ENCODE measurements at places on chromosomes 1 and 21.

DNA sequence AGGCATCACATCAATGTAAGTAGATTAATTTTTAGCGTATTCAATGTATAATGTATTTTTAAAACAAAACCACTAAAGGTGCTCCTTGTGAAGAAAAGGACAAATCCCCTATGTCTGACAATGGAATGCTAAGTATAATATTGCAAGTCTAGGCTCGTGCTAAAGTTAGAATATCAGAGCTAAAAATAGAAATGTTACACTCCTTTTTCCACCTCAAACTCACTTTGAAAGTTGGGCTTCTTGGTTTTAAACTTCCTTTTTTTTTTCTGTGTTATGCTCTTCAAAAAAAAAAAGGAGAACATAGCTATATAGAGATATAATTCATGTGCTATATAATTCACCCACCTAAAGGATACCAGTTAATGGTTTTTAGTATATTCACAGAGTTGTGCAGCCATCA lies 3.6 kb upstream of the SERBP1 start:
- no peak for DNase-seq

- no peak for DNase-seq
Measured at GRCh38 chr21:35394634-35395369, 345.7 kb upstream of the RUNX1 start.

DNA sequence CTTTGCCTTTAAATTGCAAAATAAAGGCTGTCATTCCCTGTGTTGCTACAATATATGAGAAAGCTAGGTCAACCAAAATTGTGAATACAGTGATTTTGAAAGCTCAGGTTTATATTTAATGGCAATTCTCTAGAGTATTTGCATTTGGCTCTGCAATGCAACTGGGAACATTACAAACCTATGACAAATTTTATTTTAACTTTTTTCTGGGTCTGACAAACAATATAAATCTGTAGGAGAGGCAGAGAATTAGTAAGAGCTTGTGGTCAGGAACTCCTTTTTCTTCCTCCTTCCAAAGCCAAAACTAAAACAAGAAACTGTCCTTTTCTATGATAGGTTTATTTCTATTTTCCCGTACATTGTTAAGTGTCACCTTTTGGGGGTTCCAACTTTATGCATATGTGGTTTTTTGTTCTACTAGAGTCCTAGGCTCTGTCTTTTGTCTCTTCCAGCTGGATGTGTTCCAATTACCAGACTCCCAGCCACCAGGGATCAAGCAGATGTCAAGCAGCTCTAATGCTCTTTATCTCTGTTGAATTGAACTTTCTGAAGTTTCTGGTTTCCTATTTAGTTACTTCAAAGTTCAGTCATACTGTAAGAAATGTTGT lies 106.9 kb downstream of the ASH1L start:
- no peak for DNase-seq

GRCh38 chr1:181931873-181932272 lies 129.6 kb downstream of the ZNF648 start:
- no peak for DNase-seq

GRCh38 chr1:36580524-36580923 lies 97.8 kb upstream of the CSF3R start:
- no peak for DNase-seq

GRCh38 chr1:183688341-183689060 lies 35.4 kb upstream of the APOBEC4 start:
- DNase-seq, result no peak

GRCh38 chr1:37537378-37537777 lies 16.7 kb downstream of the SNIP1 start:
- no peak for DNase-seq

- no peak for DNase-seq
Measured at GRCh38 chr1:230563591-230563990, 78.7 kb upstream of the COG2 start.

DNA sequence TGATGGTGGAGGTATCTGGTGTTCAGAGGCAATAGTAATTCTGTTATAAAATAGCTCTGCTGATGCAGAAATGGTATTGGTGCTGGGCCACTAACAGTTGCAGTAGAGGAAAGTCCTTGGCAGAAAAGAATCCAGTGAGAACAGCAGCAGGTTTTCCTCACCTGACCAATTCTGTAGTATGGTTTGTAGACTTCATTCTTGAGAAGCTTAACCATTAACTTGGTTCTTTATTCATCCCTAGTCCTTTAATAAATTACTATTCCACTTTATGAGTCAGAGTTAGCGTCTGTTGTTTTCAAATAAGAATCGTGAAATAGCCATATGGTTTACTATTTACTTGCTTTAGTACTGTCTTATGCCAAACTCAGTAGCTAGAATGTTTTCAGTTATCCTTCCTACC lies 128.5 kb upstream of the SERTAD4 start:
- no peak for DNase-seq

- DNase-seq, result no peak
Measured at GRCh38 chr1:226349801-226350518, 41.0 kb upstream of the LIN9 start.

DNA sequence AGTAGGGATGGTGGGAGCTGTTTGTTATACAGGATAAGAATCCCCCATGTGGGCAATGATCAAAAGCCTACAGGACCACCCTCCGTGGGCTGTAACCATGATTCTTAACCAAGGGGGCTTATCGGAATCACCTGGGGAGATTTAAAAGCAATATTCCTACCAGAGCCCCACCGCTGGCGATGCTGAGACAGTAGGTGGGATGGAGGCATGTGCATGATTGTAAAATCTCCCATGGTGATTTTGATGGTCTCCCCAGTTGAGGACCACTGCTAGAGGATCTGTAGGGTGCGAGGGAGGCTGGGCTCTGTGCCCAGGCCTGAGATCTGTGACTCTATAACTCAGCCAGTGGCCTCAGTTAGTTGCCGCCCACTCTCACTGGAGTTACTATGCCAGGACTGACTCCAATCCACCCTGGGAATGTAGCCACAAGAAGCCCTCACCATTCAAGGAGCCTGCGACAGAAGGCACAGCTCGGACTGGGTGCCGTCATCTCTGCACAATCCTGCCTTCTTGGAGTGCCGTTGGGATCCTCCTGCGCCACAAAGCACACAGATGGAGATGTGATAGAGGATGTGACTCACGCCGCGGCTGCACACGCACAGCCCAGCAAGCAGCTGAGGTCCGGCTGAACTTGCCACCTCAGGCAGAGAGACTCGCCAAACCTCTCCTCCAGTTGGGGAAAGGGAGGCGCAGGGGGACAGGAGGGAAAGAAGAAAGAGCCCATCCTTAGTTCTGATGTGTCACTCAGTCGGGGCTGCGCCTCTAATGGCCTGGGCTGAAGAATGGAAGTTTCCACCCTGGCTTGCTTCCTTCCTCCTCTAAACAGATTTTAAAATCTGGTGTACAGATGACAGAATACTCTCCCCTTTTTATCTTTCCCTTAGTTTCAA lies 26.5 kb downstream of the AKNAD1 start:
- DNase-seq, result no peak

DNA sequence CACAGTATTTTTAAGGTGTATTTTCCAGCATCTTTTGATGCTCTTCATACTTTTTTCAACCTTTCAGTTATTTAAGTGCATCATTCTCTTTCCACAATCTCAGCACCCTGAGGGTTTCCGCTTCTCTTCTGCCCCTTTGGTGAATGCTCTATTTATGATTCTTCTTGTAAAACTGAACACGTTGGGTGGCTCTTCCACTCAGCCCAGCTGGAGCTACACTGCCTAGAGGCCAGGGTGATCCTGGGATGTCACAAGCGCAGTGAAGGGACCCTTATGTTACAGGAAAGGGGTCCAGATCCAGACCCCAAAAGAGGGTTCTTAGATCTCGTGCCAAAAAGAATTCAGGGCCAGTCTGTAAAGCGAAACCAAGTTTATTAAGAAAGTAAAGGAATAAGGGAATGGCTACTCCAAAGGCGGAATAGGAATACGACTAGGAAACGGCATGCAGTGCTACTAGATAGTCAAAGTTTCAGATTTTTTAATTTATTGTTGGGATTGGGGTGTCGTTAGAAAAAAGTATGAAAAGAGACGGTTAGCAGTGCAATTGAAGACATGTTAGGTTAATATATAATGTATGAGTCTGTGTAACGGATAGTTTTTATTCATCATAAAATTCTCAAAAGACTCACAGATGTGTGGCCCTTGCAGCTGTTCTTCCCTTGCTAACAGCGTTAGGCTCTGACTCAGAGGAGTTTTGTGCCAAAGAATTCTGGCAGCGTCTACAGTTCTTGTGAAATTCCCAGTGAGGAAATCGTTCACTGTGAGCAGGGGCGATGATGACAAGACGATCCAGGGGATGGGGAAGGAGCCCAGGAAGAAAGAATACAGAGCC lies 14.4 kb upstream of the ERVH48-1 start:
- DNase-seq, result no peak

DNA sequence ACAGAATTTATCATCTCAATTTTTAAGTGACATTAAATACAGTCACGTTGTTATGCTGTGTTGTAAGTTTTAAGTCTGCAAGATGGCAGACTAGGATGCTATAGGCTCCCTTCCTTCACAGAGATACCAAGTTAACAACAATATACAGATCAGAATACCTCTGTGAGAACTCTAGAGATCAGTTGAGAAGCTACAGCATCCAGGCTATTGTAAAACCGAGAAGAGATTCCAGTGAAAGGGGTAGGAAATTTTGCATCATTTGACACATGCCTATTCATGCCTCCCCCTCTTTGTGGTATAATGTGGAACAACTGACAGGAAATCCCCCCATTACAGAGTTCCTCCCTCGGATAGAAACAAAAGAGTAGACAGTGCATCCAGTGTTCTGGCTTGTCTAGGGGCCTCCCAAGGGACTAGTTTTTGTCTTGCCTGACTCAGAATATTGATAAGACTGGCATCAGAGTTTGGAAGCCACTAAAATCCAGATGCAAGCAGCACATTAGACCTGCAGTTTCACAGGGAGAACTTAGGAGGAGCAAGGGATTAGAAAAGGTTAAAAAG lies 80.6 kb downstream of the LBR start:
- DNase-seq, result no peak

DNA sequence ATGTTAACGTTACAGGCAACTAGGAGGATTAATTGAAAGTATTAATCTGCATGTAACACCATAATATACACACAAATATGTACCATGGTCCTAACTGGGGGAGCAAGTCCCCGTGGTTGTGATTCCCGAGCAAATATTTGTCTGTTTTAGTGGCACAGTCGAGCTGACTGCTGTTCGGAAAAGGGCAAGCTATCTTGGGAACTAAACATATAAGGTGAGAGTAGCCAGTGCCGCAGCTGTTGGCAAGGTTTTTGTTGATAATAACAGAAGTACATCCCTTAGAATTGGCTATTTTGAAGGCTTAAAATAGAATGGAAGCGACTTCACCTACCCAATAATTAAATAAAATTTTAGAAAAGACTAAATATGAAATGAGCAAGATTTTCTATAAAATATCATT lies 45.5 kb downstream of the UCHL5 start:
- DNase-seq, result no peak

- DNase-seq, result no peak
Measured at GRCh38 chr1:224759681-224760091, 143.6 kb downstream of the CNIH3 start.

DNA sequence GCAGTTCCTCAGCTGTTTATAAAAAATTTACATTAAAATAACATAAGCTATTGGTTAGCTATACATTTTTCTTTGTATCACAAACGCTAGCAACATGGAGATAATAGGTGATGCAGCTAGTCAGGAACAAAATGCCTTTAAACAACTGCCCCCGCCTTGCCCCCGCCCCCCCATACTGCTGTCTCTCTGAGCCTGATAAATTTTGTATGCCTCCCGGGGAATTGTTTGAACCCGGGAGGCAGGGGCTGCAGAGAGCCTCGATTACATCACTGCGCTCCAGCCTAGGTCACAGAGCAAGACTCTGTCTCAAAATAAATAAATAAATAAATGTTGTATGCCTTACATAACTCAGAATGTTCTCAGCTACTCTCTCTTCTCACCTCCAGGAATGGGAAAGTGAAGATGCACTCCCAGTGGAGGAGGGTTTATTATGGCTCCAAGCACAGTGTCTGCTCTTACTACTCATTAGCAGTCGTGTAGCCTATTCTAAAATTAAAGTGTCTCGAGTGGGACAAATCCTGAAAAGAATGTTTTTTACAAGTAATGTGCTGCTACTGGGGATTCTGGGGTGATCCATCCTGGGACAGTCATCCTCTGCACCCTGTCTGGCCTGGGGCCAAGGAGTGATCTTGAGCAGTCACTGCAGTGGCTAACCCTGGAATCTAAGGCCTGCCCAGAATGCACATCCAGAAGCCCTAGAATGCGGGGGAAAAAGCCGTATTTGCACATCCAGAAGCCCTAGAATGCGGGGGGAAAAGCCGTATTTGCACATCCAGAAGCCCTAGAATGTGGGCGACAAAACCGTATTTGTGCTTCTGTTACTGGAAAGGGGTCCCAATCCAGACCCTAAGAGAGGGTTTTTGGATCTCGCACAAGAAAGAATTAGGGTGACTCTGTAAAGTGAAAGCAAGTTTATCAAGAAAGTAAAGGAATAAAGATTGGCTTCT lies 39.4 kb upstream of the ZNF496 start:
- DNase-seq, result no peak

- no peak for DNase-seq
Measured at GRCh38 chr1:182754087-182754486, 35.5 kb upstream of the NPL start.

DNA sequence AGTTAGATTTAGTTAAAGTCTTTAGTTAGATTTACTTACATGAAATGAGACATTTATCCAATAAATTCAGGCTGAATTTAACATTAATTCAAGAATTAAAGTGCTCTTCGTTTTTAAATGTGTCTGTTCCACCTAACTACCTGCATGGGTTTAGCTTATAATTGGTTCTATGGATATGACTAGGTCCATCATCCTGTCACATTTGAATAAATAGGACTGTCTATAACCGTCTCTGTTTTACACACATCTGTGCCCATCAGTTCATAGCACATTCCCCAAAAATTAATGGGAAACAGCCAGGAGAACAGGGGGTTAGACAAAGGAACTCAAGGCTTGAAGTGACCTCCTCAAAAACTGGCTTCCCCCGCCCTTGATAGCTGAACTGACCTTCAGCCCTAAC lies 219.6 kb downstream of the MRPL39 start:
- DNase-seq, result no peak

DNA sequence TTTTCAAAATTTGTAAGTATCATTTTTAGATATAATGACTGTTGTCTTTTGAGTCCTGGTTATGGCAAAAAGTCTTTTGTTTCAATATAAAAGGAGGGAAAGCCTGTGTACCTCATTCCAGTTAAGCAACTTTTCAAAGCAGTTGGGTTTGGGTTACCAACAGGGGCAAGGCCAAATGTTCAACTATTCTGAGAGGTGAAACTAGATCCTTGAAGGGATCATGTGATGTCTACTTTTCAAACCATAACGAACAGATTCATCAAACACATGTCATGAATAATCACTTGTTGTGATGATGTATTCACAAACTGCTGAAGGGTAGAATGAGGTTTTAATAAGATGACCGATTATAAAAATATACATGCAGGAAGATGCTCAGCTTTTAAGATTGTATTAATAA lies 171.3 kb downstream of the HHAT start:
- no peak for DNase-seq
